Activated naive CD8-positive, alpha-beta T cell treated with anti-CD3 and anti-CD28 coated beads for 36 hours (primary cell): ENCODE measurements at places on chromosomes 7 and 10.

DNA sequence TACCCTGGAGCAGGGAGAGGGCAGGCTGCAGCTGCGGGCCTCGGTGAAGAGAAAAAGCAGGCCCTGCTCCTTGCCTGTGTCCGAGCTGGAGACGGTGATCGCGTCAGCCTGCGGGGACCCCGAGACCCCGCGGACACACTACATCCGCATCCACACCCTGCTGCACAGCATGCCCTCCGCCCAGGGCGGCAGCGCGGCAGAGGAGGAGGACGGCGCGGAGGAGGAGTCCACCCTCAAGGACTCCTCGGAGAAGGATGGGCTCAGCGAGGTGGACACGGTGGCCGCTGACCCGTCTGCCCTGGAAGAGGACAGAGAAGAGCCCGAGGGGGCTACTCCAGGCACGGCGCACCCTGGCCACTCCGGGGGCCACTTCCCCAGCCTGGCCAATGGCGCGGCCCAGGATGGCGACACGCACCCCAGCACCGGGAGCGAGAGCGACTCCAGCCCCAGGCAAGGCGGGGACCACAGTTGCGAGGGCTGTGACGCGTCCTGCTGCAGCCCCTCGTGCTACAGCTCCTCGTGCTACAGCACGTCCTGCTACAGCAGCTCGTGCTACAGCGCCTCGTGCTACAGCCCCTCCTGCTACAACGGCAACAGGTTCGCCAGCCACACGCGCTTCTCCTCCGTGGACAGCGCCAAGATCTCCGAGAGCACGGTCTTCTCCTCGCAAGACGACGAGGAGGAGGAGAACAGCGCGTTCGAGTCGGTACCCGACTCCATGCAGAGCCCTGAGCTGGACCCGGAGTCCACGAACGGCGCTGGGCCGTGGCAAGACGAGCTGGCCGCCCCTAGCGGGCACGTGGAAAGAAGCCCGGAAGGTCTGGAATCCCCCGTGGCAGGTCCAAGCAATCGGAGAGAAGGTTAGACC is 138.0 kb upstream of the STK17A start:
- DNase-seq: no peak

DNA sequence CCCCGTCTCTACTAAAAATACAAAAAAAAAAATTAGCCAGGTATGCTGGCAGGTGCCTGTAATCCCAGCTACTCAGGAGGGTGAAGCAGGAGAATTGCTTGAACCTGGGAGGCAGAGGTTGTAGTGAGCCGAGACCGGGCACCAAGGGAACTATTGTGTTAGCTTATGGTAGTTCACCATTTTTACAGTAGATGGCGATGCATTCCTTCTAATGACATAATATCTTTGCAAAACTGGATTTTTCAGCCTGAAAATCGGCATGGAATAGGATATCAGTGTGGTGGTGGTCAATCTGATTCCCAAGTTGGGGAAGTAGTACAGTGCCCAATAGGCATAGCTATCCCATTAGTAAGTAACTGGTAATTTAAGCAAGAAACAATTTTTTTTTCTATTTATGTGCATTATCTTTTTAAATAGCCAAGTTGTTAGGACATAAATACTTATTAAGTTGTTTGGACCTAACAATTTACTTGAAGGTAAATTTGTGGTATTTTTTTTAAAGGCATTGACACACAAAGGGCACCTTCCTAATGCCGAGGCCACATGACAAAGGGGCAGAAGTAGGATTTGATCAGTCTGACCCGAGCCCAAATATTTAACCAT is 17.6 kb upstream of the IMPDH1 start:
- DNase-seq: no peak

DNA sequence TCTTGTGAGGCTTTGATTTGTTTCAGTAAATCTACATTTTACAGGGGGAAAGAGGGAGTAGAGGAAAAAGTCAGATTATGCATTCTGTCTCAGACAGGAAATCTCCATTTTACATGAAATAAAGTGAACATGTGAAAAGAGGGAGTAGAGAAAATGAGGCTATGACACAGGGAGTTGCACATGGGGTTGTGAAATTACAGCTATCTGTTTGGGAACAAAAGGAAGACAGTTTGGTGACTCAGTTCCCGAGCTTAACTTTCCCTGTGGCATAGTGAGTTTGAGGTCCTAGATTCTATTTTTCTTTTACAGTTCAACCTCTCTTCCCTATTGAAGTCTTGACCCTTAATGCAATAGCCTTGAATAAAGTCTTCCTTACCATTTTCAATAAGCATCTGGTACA is 63.2 kb upstream of the AGR3 start:
- DNase-seq: no peak

DNA sequence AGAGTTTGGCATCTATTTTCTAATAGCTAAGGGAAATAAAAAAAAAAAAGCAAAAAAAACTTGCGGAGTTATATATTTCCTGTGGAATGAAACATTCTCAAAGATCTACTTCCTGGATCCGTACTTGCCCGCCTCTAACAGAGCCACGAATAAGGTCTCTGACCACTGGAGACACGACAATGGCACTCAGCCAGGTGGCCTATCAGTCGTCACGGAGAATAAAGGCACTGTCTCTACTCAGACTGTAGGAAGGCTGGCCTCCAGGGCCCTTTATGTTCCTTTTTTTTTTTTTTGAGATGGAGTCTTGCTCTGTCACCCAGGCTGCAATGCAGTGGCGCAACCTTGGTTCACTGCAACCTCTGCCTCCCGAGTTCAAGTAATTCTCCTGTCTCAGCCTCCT is 58.7 kb downstream of the RGS10 start:
- DNase-seq: no peak

- no peak for DNase-seq
Observed at GRCh38 chr10:51082857-51083256, 8.6 kb downstream of the PRKG1 start.

GRCh38 chr10:86583983-86584382 is 62.4 kb upstream of the WAPL start:
- peak; percentile 14 for DNase-seq

DNA sequence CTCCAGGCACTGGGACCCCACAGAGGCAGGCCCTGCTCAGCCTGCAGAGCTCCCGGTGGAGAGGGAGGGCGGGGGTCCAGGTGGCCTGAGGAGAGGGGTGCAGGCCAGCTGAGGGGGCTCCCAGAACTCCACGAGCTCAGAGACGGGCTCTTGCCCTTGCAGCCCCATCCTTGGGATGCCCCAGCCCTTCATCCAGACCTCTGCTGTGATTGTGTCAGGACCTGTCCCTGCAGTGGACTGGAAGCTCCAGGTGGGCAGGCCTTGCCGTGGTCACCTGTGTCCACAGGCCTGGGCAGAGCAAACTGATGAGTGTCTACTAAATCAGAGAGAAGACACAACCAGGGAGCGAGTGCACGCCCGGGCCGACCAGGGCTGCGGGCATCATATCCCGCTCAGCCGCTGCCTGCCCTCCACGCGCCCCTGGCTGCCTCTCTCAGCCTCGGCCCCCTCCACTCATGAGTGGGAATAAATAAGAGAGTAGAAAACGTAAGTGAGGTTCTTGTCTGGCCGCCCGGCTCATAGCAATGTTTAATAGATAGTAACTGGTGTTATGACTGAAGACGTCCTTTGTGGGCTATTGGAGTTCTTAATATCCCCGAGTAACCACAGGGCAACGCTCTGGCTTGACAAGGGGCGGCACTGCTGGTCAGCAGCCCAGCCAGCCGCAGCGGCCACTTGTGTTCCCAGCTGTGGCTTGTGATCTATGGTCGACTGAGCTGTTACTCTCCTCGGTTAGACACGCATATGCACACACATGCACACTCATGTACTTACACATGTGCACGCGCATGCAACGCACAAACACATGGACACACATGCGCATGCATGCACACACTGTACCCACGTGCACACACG is 105.6 kb downstream of the LHPP start:
- DNase-seq: no peak

GRCh38 chr10:128779416-128779815 is 653.2 kb upstream of the MKI67 start:
- DNase-seq: no peak

DNA sequence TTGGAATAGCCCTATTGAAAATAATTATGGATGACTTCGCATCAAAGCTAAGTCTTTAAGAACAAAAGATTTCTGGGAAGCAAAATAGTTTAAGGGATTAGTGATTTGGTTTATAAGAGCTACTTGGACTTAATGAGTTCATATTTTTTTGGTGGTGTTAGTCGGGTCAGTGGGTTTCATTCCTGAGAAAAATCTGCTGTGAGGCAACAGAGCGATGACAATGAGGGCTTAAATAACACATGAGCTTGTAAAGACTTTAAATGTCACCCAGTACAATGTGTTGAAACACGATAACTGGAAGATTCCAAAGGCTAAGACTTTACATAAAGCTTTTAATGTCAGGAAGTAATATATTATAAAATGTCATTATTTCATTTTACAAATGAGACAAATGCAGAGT is 178.8 kb downstream of the ARL4A start:
- no peak for DNase-seq

DNA sequence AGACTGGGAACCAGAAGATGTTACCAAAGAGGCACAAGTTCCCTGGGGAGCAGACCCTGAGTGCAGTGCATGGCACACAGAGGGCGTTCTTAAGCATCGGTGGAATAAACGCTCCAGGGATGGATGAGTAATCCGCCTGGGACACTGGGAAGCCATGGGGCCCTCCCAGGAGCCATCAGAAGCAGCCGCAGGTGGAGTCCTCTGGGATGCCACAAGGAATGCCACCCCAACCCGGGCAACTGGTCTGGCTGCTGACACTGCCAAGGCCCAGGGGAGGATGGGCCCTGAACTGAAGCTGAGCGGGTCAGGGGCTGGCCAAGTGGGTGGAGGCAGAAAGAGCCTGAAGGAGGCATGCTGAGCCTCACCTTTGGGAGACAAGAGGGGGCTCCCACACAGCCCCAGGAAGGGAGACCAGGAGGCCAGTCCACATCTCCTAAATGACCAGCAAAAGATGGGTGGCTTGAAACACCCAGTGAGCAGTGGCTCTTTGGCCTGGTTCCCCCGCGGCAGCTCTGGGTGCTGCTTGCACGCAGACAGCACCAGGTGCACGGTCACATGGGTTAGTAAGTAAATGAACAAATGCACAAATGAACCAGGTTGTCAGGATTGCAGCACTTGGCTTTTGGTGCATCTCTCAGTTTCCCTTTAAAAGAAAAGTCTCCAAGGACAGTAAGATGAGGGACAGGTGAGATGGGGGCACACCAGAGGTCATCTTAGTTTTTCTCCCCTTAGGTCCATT is 141.3 kb upstream of the ZMIZ1 start:
- no peak for DNase-seq

DNA sequence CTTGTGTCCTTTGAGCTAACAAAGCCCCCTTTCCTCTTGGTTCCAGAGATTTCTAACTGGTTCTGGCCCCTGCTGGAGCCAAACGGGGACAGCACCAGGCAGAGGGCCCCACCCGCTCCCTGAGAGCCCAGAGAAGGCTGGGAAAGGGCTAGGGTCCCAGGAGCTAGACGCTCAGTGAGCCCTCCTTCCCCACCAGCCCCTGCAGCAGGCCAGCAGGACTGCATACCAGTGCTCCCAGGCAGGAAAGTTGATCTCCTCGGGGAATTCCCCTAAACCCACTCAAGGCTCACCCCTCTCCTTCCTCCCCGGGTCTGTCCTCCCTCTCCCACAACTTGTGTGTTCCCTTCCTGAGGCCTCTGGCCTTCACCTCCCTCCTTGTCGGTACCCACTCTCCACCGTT is 47.7 kb downstream of the PAX2 start:
- DNase-seq: no peak
